ENCODE measurements at places on chromosomes 2 and 18. TPM values are rescaled to one million over a fixed set of nuclear protein-coding genes. Genes with fewer than 3 reads are reported as not detected.

GRCh38 chr2:8617590-8617989 lies 64.3 kb upstream of the ID2 start:
- no peak for DNase-seq

GRCh38 chr18:50194631-50195532 lies at the start of gene MYO5B:
TSS of gene MYO5B (minus strand) at chr18:50195147. CDS start at chr18:50194793, 354 bp downstream.
- peak; percentile 69 for DNase-seq

- no peak for DNase-seq
These were observed 22.7 kb downstream of the RHOB start for GRCh38 chr2:20469595-20469994.

Gene STARD6
- not detected for total RNA-seq

Gene DRC1
- not detected for total RNA-seq
